ENCODE measurements at places on chromosomes 1 and 21.

- no peak for DNase-seq
Observed at GRCh38 chr1:161531986-161532643, 7.8 kb downstream of the HSPA6 start.

GRCh38 chr1:108609483-108610049 is 49.7 kb downstream of the EEIG2 start:
- DNase-seq: no peak

DNA sequence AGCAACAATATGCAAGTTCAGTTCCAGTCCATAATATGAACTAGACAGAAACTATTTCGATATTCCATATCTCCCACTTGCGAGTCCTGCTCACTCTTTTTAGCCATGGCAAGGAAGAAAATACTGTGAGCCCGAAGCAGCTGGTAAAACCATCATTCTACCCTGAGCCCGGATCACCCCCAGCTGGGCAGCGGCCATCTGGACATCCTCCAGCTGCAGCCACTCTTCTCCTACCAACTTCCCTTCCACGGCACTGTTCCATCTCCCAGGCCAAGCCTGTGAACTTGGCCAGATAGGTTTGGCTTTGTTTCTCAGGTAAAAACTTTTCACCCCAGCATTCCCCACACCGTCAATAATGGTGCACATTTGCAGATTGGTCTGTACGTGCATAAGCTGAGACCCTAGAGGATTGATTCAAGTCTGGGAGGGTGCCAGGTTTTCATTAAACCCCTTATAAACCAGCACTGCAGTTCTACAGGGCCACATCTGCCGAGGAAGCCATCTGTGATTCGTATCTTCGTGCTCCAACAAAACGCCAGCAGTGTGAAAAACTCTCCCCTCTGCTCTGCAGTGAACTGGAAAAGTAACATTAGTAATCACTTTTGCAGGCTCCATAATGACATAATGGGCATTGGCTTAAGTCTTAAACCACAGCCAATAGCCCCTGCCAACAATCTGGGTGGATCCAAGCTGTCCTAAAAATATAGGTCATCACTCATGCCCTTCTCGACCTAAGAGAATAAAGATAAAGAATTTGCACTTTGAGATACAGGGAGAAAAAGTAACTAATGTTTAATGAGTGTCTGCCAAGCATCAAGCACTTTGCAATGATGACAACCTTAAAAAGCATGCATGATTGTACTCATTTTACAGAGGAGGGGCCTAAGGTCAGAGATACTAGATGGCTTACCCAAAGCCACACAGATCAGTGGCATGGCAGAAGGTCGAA is 205.1 kb downstream of the PLPP3 start:
- no peak for DNase-seq

DNA sequence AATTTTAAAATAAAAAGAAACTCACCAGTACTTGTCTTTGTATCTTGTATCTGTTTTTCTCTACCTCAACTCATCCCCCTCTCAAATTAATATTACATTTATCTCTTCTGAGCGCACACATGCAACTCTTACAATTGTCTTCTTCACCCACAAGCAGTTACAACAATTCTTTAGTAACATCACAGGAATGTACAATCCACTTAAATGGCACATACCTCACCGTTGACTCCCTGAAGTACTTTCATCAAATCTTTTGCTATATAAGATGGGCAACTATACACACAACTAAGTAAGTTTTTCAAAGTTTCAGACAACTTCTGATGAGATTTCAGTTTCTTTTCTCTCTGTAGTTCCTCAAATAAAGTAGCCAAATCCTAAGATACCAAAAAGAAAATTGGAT is 28.3 kb downstream of the HEATR1 start:
- peak; percentile 67 for DNase-seq

- DNase-seq: no peak
Observed at GRCh38 chr1:43990271-43991199, 864 bp upstream of the CCDC24 start.

GRCh38 chr1:179707406-179707805 is 35.7 kb upstream of the FAM163A start:
- DNase-seq: no peak

GRCh38 chr1:118937413-118938072 is 50.6 kb downstream of the TBX15 start:
- peak; percentile 83 for DNase-seq

DNA sequence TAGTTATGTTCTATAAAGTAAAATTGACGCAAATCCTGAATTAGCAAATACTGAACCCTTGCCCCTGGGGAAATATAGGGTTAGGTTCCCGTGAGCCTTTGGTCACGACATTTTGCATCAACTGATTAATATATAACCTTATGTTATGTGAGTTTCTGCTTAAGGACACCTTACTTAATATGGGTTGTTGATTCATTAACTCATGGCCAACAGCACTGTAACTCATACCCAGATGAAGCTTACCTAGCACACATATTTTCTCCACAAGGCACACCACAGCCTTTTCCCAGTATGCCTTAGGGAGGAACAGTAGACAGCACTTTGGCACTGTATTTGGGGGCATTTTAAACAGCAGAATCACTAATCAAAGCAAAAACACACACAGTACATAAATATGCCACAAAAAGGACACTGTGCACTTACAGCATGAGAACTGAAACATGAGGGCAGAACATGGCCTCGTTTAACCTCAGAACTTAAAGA is 15.1 kb downstream of the INAVA start:
- DNase-seq: no peak

DNA sequence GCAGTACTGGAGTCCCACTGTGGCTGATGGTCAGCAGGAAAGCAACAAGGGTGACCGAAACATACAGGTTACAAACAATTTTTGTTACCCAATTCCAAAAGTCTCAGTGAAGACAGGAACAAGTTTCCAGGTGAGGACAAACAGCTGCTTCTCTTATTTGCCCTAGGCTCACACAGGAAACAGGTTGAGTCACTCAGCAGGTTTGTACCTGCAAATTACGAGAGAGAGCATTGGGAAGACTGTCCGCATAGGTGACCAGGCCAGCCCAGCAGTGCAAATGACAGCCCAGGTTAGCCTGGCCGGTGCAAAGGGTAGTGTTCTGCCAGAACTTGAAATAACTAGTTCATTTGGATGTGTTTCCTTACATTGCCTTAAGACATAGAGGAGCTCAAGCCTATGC is 40.0 kb upstream of the DSCAM start:
- peak; percentile 59 for DNase-seq

DNA sequence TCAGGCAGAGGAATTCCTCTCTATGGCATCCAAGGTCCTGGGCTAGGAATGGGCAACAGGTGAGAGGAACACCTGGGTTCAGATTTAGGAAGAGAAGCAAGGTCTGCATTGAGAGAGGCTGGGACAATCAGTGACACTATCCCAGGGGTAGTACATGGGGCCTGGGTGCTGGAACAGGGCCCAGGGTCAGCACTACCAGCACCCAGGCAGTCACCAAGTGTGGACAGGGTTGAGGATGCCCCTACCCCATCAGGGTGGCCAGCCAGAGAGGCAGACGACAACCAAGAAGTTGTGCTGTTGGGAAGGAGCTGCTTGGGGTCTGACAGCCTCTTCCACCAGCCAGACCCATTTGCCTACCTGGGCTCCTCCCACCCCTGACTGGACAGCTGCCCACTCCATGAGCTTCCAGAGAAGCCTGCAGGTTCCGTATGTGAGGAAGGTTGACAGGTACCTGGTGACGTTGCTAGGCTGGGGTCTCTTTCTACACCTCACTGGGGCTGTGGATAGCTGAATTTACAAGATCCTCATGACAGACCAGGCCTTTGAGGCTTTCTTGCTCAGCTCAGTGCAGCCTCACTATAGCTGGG is 13.9 kb downstream of the CYP4A11 start:
- DNase-seq: no peak

DNA sequence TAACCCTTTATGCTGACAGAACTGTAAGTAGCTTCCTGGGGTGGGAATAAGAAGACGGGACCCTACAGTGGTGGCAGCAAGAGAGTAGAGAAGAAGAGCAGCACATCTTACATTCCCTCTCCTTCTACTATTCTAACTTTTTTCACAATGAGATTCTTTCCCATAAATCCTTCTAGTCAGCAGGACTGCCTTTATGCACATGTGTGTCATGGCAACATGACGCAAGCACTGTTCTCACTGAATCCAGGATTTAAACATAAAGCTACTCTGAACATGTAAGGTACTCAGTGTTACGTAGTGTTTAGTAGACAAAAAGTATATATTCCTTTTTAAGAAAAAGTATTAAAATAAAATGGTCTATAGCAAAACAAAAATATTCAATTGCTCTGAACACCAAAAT is 309.7 kb upstream of the LYPLAL1 start:
- DNase-seq: no peak

- DNase-seq: no peak
Observed at GRCh38 chr1:204575221-204576190, 59.3 kb downstream of the MDM4 start.

- no peak for DNase-seq
Observed at GRCh38 chr1:36520771-36521420, 38.2 kb upstream of the CSF3R start.

GRCh38 chr1:199859491-199859933 is 168.0 kb upstream of the NR5A2 start:
- peak; percentile 14 for DNase-seq

DNA sequence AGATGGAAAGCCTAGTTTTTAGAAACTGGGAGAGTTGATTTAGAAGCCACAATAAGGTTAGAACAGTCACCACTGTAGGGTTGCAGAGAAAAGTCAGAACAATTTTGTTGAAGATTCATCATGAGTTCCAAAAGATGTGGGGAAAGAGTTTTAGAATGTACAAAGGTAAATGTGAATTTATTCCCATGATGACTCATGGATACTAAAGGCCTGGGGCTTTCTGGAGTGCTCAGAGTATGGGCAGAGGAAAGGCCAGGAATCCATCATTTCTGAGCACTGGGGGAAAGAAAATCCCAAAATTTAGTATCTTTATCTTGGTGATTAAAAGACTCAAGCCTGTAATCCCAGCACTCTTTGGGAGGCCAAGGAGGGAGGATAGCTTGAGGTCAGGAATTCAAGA is 17.8 kb downstream of the YBX1 start:
- DNase-seq: no peak

DNA sequence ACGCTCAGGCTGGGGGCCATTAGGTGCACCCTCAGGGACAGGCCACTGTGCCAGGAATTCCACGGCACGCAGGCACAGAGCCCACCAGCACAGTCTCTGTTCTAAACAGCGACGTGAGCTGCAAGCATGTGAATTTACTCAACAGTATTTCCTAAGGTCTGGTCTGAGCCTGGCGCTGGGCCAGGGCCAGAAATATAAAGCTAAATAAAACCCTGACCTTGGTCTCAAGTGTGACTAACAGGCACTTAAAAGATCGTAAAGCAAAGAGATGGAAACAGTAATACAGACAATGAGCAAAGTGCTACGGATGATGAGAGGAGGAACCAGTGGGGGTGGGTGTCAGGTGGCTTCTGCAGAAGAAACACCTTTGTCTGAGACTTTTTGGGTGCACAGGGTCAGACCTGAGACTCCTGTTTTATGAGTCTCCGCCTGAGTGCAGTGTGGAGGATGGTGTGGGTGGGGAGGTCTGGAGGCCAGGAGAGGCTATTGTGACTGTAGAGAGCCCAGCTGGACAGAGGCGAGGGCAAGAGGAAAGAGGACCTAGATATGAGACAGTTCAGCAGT is 53.4 kb upstream of the EDN2 start:
- DNase-seq: no peak

GRCh38 chr1:151255381-151255780 is 847 bp downstream of the PSMD4 start:
- no peak for DNase-seq

GRCh38 chr1:158180741-158181576 is at the start of gene CD1D:
Gene CD1D (plus strand): TSS chr1:158180895. CDS start chr1:158181102, 207 bp downstream.
- DNase-seq: no peak

DNA sequence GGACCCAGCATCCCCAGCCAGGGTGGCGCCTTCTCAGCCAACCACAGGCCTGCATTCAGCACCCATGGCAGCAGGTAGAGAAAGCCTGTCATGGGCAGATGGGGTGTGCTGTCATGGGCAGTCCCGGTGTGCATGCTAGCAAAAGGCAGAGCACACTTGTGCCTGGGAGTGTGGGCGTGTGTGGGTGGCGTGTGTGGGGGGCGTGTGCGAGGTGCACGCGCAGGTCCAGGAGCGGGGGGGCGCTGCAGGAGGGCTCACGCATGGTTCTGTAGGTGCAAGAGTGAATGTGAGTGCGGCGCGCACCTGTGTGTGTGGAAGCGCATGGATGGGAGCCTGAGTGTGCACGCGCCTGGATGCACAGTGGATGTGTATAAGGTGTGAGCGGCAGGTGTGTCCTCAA is 137.2 kb downstream of the CASZ1 start:
- DNase-seq: no peak

- DNase-seq: peak; percentile 13
Observed at GRCh38 chr1:171922999-171923398, 81.7 kb downstream of the DNM3 start.

GRCh38 chr1:79595931-79596330 is 589.4 kb upstream of the ADGRL4 start:
- DNase-seq: no peak

GRCh38 chr1:104125266-104125665 is 375.6 kb downstream of the AMY1C start:
- peak; percentile 15 for DNase-seq

DNA sequence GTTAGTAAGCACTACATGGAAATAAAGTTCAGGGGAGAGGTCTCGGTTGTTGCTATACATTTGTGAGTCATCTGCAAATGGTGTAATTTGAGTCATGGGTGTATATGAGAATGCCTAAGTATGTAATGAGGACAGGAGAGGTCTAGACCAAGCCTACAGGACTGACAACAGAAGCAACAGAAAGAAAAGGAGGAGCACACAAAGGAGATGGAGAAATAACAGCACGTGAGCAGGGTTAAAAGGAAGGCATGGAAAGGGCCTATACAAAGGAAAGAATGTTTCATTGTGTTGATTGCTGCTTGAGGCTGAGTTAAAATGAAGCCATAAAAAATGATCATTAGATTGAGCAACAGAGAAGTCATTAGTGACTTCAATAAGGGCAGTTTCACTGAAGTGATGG is 28.0 kb upstream of the PRKAA2 start:
- no peak for DNase-seq

DNA sequence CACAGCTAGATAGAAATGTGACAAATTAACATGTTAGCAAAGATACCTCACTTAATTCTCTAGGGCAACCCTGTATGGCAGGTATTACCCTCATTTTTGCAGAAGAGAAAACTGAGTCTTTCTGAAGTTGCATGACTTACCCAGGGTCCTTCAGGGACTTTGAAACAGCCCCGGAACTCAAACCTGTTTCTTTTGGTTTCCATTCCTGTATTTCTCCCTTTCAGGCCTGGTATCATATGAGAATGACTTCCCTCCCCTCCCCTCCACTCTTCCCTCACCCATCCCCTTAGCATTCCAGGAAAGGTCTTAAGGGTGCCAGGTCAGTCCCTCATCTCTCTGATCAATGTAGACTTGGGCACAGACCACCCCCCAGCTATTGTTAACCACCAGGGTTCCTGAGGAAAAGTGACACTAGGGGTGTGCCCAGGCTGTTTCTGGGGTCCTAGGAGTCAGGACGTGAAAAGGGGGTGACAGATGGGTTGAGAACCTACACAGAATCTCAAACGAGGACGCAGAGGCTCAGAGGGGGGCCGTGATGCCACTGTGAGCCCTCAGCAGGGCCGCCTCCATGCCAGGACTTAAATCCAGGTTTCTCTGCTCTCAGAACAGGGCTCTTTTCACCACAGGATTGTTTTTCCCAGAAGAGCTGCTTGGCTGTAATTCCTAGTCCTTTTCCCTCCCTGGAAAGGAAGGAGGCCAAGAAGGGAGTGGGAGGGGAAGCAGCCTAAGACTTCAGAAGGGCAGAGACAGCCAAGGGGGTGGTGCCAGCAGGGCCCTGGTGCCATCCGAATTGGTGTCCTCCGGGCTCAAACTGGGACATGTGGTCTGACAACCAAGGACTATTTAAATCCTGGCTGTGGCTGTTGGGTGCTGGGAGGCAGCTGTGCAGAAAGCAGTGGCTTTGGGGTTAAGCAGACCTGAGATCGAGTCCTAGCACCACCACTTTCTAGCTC is 2.1 kb upstream of the WASF2 start:
- no peak for DNase-seq
